ENCODE measurements at places on chromosomes 5 and 9.

GRCh38 chr5:119385536-119386128 is 29.8 kb downstream of the TNFAIP8 start:
- DNase-seq, result no peak

GRCh38 chr5:180126716-180127681 is 55.4 kb upstream of the RNF130 start:
- no peak for DNase-seq

GRCh38 chr5:5350101-5350500 is 72.4 kb upstream of the ICE1 start:
- no peak for DNase-seq

GRCh38 chr9:86557063-86557766 is 203.0 kb upstream of the TUT7 start:
- DNase-seq, result no peak

GRCh38 chr9:130990306-130990977 is 18.5 kb upstream of the LAMC3 start:
- no peak for DNase-seq

DNA sequence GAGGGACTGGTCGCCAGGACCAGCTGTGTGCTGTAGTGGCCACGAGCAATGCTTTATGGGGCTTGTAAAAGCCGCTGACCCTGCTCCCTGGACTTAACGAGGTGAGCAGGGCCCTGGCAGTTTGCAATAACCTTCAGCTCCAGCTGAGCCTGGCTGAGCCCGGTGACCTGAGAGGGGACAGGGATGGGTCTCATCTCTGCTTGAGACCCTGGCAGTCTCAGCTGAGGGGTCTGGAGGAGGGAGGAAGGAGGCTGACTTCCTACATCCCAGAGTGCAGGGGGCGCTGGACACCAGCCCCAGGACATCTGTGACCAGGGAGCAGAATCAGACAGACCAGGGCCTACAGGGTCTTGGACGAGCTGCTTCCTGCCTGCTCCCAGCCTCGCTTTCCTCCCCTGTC is 277.5 kb upstream of the MVB12B start:
- no peak for DNase-seq

- peak; percentile 43 for DNase-seq
These were observed 3.5 kb downstream of the LHX2 start for GRCh38 chr9:124014956-124015660.

DNA sequence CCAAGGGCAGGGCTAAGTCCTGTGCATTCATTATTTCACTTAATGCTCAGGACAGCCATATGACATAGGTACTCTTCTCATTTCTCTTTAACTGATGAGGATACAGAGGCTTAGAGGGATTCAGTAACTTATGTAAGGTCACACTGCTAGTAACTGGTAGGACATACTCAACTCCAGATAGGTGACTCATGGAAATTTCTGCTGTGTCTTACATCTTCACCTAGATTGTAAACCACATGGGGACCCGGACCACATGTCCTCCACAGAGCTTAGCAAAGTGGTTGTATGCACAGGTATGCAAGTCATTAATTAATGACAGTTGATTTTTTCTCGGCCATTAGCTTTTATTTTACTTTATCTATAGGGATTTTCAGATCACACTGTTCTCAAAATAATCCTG is 29.3 kb downstream of the SLC1A1 start:
- DNase-seq, result no peak

- DNase-seq, result no peak
These were observed 51.7 kb downstream of the ARHGAP26 start for GRCh38 chr5:142821733-142822487.

- no peak for DNase-seq
These were observed 36.0 kb downstream of the WWC1 start for GRCh38 chr5:168327451-168327850.

DNA sequence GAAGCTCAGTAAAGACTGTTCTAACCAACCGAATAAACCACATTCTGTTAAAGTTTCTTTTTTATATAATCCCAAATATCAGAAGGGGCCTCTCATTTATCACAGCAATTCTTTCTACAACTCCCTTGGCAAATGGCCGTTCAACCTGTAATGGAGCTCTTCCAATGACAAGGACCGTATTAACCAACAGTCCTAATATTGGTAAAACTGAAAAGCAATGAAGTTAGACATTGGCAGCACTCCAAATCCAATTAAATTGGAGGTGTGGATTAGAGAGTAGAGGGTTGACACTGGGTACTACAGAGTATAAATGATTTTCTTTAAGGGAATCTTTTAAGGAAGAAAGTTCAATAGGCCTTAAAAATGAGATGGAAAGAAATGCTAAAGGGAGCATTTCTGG is 842 bp downstream of the TMED7 start:
- no peak for DNase-seq

DNA sequence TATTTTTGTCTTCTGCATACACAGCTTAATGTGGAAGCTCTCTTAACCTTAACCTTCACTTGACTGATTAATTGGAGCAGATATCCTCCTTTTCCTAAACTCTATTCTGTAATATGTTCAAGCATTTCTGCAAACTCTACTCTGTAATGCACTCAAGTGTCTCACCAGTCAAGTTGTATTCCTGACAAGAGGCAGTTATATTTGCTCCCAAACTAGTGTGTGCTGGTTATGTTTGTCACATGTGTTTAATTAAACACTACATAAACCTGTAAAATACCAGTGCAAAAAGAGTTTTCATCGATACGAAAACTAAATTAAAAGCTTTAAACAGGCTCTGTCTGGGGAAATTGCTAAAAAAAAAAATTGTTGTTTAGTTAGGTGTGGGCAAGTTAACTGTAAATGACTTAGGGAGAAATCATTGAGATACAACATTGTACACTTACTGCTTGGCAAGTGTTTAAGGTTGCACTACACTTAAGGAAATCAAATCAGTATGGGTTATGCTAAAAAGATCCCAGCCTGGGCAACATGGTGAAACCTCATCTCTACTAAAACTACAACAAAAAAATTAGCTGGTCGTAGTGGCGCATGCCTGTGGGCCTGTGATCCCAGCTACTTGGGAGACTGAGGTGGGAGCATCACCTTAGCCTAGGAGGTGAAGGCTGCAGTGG is 6.7 kb downstream of the FAF2 start:
- DNase-seq, result no peak

DNA sequence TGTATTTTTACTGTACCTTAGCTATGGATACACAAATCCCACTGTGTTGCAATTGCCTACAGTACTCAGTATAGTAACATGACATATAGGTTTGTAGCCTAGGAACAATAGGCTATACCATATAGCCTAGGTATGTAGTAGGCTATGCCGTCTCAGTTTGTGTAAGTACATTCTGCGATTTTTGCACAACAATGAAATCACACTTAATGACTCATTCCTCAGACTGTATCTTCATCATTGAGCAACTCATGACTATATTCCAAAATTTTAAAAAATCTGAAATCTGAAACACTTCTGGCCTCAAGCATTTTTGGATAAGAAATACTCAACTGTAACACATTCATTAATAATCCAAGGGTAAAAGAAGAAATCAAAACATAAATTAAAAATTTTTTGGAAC is 666.8 kb upstream of the GRAMD2B start:
- no peak for DNase-seq

DNA sequence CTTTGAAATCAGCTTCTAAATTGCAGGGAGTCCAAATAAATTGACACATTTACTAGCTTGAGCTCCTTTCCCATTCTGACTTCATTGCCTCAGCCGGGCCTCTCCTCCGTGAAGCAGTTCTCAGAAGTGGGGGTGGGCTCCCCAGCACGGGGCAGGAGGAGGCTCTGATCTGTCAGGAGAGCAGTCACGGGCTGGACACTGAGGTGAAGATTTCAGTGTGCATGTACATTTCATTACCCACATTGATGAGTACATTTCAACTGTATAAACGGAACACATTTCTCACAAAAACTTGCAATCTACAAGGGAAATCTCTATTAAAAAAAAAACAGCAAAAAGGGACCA is 195.9 kb downstream of the SEMA6A start:
- DNase-seq, result no peak

GRCh38 chr5:178580271-178580955 is 9.8 kb downstream of the COL23A1 start:
- DNase-seq, result no peak

DNA sequence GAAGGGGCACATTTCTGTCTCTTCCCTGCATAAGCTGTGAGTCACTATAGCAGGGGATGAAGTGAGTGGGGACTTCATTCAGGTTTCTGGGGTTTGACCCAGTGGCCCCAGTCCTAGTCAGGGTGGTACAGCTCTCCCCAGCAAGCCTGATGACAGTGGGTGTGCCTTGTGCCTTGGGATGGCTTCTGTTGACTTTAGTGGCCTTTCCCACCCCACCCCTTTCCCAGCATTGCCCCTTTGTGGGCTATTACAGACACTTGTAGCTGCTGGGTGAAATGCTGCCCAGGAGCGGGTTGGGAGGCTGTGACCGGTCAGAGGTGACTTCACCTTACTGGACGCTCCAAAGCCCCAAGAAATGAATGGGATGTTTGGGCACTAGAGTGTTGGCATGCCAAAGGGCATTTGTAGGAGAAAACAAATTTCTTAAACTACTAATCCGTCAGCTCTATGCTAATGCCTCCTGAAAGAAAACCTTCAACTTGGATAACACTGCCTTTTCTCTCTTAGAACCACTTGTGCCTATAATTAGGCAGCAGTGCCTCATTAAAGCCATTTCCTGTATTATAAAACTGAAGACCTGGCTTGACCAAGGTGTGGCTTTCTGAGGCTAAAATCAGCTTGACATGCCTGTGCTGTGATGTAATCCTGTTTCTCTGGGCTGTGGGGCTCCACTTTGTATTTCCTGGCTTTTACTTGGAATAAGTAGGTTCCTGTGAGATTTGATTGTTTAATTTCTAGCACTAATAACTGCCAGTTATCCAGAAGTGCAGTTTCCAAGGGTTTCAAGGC is 119.0 kb upstream of the SLC25A48 start:
- no peak for DNase-seq

DNA sequence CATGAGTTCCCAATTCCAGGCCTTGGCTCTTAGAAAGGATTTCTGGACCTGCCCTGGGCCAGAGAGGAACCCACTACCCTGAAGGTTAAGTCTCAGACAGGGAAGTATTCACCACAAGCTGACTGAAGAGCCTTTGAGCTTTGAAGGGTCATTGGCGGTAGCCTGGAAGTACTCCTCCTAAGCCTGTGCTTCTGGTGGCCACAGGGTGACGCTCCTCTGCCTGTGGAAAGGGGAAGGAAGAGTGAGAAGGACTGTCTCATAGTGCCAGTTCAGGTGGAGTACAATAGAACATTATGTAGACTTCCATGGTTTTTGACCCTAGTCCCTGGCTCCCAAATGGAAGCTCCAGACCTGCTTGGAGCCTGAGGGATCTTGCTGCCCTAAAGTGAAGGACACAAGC is 1233.2 kb upstream of the CDH6 start:
- DNase-seq, result no peak

DNA sequence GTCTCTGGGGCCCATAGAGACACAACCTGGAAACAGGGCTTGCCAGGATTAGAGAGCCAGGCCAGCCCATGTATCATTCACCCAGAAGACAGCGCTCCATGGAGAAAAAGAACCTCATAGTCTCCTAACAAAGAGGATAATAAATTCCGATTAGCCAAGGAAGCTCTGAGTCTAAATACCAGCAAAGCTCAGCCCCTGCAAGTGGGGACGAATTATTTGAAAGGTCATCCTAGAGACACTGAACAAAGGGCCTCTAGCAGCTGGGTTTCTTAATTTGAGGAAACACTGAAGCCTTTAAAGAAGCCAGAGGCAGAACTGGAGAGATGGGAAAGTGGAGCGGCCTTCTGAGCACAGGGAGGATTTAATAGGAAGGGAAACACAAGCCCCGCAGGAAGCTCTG is 287.1 kb upstream of the ZNF462 start:
- no peak for DNase-seq

GRCh38 chr5:134071614-134072207 is 42.8 kb upstream of the TCF7 start:
- DNase-seq, result no peak

- no peak for DNase-seq
These were observed 35.1 kb upstream of the EDIL3 start for GRCh38 chr5:84419742-84420141.

DNA sequence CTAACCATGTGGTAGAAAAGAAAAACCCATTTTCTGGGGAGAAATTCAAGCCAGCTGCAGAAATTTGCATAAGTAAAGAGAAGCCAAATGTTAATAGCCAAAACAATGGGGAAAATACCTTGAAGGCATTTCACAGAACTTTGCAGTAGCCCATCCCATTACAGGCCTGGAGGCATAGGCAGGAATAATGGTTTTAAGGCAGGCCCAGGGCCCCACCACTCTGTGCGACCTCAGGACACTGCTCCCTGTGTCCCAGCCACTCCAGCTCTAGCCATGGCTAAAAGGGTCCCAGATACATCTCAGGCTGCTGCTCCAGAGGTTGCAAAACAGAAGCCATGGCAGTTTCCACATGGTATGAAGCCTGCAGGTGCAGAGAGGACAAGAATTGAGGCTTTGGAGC is 253.3 kb downstream of the CTNND2 start:
- DNase-seq, result no peak

GRCh38 chr9:137077758-137078693 is 709 bp downstream of the UAP1L1 start:
- peak; percentile 59 for DNase-seq

- DNase-seq, result no peak
These were observed 67.6 kb upstream of the TBCA start for GRCh38 chr5:77843570-77844372.

GRCh38 chr9:96519787-96520186 is 69.8 kb downstream of the HABP4 start:
- no peak for DNase-seq

DNA sequence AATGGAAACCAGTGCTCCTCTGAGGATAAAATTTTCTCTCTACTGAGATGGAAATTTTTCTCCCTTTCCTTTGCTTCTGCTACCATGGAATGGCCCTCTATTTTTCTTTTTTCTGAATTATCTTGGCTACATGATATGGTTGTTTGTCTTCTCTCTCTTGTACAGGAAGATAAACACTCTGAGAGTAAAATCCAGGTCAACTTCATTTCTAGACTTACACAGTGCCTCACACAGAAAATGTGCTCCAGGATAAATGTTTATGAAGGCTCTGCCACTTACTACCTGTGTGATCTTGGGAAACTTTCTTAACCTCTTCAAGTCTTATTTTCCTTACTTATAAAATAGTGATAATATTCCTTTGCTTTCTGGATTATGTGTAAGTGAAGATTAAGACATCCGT is 153.9 kb downstream of the PRELID2 start:
- no peak for DNase-seq

GRCh38 chr5:54774281-54775170 is 210.9 kb downstream of the ESM1 start:
- DNase-seq, result no peak

GRCh38 chr5:90968319-90968718 is 409.7 kb downstream of the ADGRV1 start:
- DNase-seq, result no peak

GRCh38 chr9:126704157-126704891 is 90.6 kb downstream of the LMX1B start:
- no peak for DNase-seq

DNA sequence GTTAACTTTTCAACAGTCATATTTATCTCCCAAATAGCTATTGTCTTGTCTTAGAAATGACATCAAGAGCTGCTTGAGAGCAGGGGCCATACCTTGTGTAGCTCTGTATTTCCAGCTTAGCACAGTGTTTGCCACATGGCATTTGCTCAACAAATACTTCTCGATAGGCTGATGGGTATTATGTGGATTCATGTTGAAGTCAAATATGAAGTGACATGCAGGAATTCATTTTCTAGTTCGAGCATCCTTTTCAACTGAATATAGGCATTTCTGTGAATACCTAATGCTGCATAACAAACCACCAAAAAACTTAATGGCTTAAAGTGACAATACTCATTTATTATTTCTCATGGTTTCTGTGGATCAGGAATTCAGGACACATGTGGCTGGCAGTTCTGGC is 125.6 kb downstream of the TLE1 start:
- DNase-seq, result no peak

Measured in pancreas (tissue), 10 donors.